Uterus (tissue), 4 donors: ENCODE measurements at places on chromosomes 11 and 22. TPM values are rescaled to one million over a fixed set of nuclear protein-coding genes. Genes with fewer than 3 reads are reported as not detected.
A peak's percentile ranks its signal among the peaks of the same experiment; 100 is the strongest.

DNA sequence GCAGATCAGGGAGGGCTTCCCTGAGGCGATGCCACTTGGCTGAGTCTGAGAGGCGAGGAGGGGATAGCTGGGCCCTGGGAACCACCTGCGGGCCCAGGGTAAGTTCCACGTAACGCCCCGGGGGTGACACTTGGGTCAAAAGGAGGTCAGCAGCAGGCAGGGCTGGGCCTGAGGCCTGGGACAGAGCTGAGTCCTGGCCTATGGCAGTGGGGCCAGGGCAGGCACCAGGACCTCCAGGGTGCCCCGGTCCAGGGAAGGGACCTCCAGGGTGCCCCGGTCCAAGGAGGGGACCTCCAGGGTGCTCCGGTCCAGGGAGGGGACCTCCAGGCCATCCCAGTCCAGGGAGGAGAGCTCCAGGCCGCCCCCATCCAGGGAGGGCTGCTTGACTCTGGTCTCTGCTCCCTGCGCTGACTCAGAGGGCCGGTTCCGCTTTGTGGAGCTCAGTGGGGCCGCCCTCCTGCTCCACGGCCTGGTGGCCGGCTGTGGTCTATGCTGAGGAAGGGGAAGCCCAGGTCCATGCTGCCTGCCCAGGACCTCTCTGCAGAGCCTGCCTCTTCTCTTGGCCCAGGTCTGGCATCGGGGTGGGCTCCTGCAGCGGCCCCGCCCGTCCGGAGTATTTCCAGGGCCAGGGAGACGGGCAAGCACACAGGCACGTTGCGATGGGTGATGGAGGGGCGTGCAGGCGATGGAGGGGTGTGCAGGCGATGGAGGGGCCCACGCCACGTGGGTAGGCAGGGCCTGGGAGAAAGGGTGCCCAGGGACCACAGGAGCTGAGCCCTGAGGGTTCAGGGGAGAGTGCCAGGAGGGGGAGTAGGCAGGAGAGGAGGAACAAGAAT, 19.5 kb upstream of the WNT7B start:
- DNase-seq: peak; percentile 51

Gene A4GALT
- total RNA-seq: 12.9 TPM

Gene HTATIP2
- 15.6 TPM for total RNA-seq

GRCh38 chr11:103043826-103044678, 47.9 kb downstream of the DCUN1D5 start:
- DNase-seq: no peak

Gene PRRG4
- 2.3 TPM for total RNA-seq

DNA sequence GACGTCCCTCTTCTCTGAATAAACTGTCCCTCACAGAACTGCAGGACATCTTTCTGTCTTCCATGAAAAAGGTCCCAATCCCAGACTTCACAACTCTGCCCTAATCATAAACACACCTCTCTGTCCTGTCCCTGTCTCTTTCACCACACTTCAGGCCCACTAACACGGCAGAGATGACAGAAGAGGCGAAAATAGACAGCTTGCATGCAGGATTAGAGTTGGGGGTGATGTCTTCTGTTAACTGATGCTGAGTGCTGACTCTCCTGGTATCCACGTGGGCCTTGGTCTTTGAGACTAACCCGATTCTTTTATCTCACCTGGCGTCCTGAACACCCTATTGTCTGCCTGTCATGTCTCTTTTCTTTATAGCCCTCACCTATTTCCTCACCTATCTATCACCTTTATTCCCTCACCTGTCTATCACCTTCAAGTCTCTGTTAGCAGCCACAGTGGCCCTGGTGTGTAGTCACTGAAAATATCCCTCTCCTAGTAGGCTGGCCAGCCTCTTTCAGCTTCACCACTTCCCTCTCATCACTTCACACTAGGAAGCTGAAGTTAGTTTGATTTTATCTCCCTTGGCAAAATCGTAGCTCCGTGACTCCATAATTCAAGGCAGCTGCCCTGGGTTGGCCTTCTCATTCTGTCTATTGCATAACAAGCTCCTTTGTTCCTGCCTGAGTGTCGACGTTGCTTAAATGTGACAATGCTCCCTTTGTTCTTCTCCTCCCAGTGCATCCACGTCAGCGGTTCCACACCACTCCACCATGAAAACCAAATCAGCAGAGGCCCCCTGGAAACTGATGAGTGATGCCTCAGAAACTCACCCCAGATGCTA, 30.6 kb upstream of the DRD2 start:
- no peak for DNase-seq

Gene GPR83
- not detected for total RNA-seq

Gene CARNS1
- not detected for total RNA-seq

- no peak for DNase-seq
Measured at GRCh38 chr22:17876306-17876831, 102.1 kb upstream of the BID start.

Gene ANO5
- total RNA-seq: 3.8 TPM

Gene PRR5L
- total RNA-seq: 15.3 TPM

Gene TYR
- not detected for total RNA-seq

- DNase-seq: no peak
Measured at GRCh38 chr22:49629586-49630447, 197.9 kb downstream of the BRD1 start.

DNA sequence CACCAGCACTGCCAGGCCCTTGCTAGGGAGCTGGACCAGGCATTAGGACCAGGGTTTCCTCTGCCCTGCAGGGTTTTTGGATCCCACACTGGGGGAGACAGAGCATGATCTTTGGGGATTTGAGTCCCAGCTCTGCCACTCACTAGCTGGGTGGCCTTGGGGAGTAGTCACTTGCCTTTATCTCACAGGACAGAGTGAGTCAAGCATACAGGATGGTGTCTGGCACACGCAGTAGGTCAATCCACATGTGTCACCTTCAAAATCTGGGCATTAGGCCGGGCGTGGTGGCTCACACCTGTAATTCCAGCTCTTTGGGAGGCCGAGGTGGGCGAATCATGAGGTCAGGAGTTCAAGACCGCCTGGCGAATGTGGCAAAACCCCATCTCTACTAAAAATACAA, 2.7 kb downstream of the NEFH start:
- DNase-seq: no peak

Gene DCHS1
- total RNA-seq: 125 TPM

- no peak for DNase-seq
Measured at GRCh38 chr22:23196165-23196564, 15.9 kb downstream of the BCR start.

- DNase-seq: no peak
Measured at GRCh38 chr11:126354631-126355323, 709 bp upstream of the ST3GAL4 start.

Gene APOBEC3H
- not detected for total RNA-seq

GRCh38 chr11:129846508-129847335, 31.1 kb downstream of the TMEM45B start:
- DNase-seq: no peak

GRCh38 chr11:45850446-45850845, 3.2 kb downstream of the CRY2 start:
- DNase-seq: no peak

- no peak for DNase-seq
Measured at GRCh38 chr11:8025123-8025522, 38.0 kb downstream of the EIF3F start.

GRCh38 chr22:46758121-46758520, 4.3 kb upstream of the TBC1D22A start:
- DNase-seq: no peak

GRCh38 chr11:17691976-17692375, 27.4 kb upstream of the MYOD1 start:
- DNase-seq: no peak

- no peak for DNase-seq
Measured at GRCh38 chr11:3060436-3061025, 3.3 kb upstream of the CARS1 start.

GRCh38 chr22:44445731-44446130, 52.3 kb downstream of the RTL6 start:
- DNase-seq: no peak

- DNase-seq: no peak
Measured at GRCh38 chr11:45374653-45375059, 88.5 kb upstream of the SYT13 start.

- DNase-seq: no peak
Measured at GRCh38 chr11:58046231-58046630, 15.5 kb downstream of the OR6Q1 start.

- DNase-seq: no peak
Measured at GRCh38 chr22:17847360-17848078, 73.2 kb upstream of the BID start.

- no peak for DNase-seq
Measured at GRCh38 chr11:131464461-131464860, 94.0 kb downstream of the NTM start.

Gene CNTN5
- total RNA-seq: 0.51 TPM

GRCh38 chr22:27746918-27747317, 54.6 kb downstream of the MN1 start:
- DNase-seq: no peak

Gene ANGPTL5
- not detected for total RNA-seq

Gene KRTAP5-7
- total RNA-seq: not detected

GRCh38 chr22:39946503-39947219, 13.5 kb upstream of the TMA7B start:
- DNase-seq: no peak

DNA sequence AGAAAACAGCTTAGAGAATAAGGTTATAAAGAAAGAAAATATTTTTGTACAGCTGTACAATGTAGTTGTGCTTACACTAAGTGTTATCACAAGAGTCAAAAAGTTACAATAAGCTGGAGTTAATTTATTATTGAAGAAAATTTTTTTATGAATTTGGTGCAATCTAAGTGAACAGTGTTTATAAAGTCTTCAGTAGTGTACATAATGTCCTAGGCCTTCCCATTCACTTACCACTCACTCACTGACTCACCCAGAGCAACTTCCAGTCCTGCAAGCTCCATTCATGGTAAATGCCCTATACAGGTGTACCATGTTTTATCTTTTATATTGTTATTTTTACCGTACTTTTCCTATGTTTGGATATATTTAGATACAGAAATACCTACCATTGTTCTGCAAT, 34.7 kb downstream of the GDPD4 start:
- no peak for DNase-seq

GRCh38 chr11:7577291-7578190, 63.7 kb downstream of the PPFIBP2 start:
- peak; percentile 64 for DNase-seq

DNA sequence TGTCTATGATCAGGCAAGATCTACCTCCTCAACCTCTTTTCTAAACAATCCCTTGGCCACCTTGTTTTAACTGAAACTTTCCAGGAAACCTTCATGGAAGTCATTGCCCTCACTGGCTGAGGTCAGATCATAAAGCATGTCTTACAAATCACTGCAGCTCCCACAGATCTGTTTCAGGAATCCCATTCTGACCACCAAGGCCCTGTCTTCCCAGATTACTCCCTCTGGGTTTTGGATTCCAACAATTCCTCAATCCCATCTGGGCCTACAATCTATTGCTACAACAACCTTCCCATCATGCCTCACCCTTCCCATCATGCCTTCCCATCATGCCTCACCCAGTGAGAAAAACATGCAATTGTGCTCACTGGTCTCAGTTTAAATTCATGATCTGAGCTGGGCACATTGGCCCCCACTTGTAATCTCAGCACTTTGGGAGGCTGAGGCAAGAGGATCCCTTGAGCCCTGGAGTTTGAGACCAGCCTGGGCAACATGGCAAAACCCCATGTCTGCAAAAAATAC, 15.9 kb downstream of the ADAMTS15 start:
- DNase-seq: no peak

GRCh38 chr11:66309475-66309874, 7.4 kb downstream of the CD248 start:
- DNase-seq: no peak

GRCh38 chr11:66653123-66653522, 14.6 kb downstream of the RBM4 start:
- DNase-seq: no peak

DNA sequence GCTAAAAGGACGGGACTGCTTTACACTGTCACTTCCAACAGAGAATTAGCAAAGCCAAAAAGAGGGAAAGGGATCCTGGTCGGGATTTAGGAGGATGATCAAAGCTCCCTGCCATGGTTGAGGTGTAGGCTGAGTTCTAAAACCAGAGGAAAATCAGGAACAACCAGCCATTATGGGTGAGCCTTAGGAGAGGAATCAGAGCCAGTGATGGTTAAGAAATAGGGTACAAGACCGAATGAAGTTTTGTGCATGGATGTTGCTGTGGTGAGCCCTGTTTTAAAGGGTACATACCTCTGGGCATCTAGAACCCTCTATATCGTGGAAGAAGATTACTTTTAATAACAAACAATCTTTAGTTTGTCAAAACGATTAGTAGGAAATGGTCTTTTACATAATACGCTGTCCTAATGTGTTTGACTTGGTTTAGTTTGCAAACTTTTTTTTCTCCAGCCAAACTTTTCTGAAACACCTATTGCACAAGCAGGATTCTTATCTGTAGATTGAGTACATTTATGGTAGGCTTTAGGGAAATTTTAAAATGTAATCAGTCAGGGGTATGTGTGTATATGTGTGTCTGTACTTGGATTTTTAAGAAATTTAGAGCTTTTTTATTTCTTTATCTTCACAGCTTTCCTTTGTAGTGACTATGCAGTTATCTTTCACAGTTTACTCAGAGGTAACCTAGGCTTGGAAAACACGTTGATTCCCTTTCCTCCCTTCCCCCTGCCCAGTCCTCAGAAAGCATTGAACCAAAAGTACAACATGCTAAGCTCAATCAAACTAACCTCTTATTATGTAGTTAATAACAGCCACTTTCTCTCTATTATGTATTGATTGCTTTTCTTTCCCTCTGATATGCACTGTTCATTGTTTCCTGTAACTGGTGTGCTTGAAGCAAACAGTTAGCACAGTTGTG, 26.8 kb downstream of the TRIM44 start:
- no peak for DNase-seq

DNA sequence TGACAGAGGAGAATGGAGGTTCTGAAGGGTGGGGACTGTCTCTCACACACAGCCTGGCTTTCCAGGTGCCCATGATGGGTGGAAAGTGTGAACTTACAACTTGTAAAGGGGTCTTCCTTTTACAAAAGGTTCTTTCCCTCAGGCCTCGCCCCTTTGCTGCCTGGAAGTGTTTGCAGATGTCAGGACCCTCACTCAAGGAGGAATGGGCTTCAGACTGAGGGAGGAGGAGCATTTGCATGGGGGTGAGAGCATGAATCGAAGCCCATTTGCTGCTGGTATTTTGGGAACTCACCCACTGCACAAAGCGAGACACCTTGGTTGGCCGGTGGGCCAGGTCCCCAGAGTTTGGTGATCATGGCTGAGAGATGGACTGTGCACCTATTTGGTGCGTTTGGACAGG, 25.1 kb downstream of the MPPED1 start:
- no peak for DNase-seq

GRCh38 chr11:77322926-77323590, 21.6 kb upstream of the GDPD4 start:
- no peak for DNase-seq

- peak; percentile 29 for DNase-seq
Measured at GRCh38 chr22:17057959-17058814, 26.6 kb upstream of the IL17RA start.

GRCh38 chr11:17541330-17541885, 2.8 kb downstream of the USH1C start:
- DNase-seq: no peak

Gene C11orf68
- total RNA-seq: 30.4 TPM

Gene MTMR3
- total RNA-seq: 68.9 TPM

GRCh38 chr11:73652856-73653559, 6.6 kb downstream of the PLEKHB1 start:
- DNase-seq: no peak

GRCh38 chr11:122333467-122333866, 217.5 kb upstream of the BLID start:
- DNase-seq: no peak

Gene GAS2L1
- 10.0 TPM for total RNA-seq

- DNase-seq: no peak
Measured at GRCh38 chr22:46584081-46584921, 35.9 kb upstream of the GRAMD4 start.

GRCh38 chr11:396948-397548, 3.0 kb downstream of the PKP3 start:
- peak; percentile 67 for DNase-seq
